ENCODE measurements at places on chromosomes 3 and 15.

GRCh38 chr3:106458952-106459351, 590.1 kb upstream of the CBLB start:
- no peak for DNase-seq

GRCh38 chr3:99635348-99635747, 3.0 kb upstream of the COL8A1 start:
- DNase-seq, result no peak

DNA sequence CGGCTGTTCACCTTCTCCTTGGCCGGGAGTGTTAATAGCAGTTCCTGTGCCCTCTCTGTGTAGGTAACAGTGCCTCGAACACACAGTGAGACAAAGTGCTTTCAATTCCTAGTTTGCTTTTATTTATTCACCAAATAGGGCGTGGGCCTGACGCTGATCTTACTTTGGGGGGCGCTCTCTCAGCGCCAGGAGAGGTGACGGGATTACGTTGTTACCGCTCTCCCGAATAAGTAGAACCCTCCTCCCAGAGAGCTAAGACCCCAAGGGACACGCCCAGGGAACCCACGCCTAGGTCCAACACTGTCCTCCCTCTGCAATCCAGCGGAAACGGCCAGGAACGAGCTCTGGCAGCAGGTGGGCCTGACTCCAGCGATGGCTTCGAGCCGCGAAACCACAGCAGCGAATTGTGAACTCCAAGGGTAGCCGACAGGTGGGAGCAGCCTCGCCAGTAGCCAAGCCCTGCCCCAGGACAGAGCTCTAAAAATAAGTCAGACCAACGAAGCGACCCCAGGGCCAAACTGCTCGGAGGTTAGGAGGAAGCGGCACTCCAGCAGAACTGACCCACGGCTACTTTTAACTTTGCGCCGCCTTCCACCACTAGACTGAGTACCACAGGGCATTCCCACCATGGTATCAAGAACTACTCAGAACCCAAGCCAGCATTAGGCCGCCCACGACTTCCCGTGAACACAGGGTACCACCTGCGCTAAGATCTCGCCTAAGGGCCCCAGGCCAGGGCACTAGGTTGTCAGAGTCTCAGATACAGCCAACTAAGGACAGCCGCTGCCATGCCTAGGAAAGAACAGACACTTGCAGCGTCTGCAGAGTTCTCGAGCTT, 1.6 kb upstream of the SIN3A start:
- peak; percentile 34 for DNase-seq

DNA sequence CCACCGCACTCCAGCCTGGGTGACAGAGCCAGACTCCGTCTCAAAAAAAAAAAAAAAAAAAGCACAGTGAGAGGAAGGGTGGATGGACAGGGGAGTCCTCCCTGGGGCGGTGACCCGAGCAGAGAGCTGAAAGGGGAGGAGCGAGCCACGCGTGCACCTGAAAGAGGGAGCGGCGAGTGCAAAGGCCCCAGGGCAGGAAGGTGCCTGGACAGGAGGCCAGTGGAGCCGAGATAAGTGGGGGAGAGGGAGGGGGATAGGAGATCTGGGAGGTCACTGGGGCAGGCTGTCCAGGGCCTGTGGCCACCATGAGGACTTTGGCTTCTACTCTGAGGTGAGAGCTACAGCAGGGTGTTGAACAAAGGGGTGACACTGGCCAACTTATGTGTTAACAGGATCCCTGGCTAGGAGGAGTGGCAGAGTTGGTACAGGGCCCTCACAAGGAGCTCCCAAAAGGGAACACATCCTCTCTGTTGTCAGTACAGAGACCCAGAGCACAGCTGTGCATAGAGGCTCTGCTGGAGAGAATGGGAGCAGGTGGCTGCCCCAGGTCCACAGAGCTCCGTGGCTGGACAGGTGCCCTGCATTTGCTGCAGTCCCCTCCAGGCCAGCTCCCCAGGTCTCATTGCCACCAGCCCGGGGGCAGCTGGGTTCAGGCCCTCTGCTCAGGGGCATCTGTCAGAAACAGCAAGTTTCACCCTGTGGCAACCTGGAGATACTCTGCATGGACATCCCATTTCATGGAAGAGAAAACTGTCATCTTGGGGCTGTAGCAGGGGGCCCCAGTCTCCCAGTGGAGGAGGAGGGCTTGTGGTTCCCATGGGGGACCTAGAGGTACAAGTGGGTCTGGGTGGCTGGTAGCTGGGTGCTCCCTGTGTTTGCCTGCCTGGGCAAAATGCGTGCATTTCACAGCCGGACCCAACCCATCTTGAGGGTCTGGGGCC, 28.5 kb downstream of the FBLN2 start:
- DNase-seq, result no peak

DNA sequence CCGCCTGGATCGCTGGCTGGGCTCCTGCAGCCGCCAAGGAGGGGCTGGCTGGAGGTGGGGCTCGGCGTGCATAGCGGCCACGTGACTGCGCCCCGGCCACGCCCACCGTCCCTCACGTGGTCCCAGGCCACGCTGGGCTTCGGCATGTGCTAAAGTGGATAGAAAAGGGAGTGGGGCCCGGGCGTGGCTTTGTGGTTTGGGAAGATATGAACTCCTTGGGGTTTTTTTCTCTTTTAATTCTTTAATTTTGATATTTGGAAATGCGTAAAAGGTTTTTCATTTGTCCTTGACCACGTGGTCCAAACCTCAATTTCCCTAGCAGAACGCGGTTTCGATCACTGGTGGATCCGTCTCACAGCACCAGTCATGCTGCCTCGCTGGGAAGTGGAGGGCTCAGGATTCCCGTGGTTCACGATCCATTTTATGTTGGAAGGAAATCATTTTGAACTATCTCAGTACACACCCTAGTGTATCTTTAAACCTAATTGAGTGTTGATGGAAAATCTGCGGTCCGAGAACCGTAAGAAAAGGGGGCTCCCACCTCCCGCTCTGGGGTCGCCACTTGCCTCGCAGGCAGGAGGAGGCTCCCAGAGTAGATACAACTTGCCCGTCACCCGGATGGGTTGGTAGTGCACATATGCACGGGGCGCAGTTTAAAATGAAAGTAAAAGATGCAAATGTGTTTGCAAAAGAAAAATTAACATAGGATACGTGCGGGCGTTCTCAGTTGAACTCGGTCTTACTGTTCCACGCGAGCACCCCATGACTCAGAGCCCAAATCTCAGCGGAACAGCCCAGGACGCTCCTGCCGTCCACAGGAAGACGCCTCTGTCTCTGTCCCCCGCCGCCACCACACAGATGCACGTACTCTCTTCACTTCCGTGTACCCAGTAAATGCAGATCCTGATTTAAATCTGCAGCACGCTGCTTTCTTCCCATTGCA, 141.9 kb downstream of the PGPEP1L start:
- DNase-seq, result peak; percentile 80
